HT1080 (cell line): ENCODE measurements at places on chromosomes 7 and 10. TPM values are rescaled to one million over a fixed set of nuclear protein-coding genes. Genes with fewer than 3 reads are reported as not detected.

Gene MYH16
- total RNA-seq: 29.6 and 30.4 TPM in 2 replicates

Gene PPP1R3C
- 2.7 and 3.1 TPM in 2 replicates for total RNA-seq

Gene CLCN1
- total RNA-seq: not detected in 2 replicates

Gene CRYGN
- total RNA-seq: not detected in 2 replicates

Gene TRIM50
- total RNA-seq: not detected in 2 replicates

Gene PKD2L1
- not detected in 2 replicates for total RNA-seq

Gene NUTM2B
- 0.03 TPM in 1 of 2 replicates, not detected in the other for total RNA-seq
